ENCODE measurements at places on chromosomes 3 and 15.

DNA sequence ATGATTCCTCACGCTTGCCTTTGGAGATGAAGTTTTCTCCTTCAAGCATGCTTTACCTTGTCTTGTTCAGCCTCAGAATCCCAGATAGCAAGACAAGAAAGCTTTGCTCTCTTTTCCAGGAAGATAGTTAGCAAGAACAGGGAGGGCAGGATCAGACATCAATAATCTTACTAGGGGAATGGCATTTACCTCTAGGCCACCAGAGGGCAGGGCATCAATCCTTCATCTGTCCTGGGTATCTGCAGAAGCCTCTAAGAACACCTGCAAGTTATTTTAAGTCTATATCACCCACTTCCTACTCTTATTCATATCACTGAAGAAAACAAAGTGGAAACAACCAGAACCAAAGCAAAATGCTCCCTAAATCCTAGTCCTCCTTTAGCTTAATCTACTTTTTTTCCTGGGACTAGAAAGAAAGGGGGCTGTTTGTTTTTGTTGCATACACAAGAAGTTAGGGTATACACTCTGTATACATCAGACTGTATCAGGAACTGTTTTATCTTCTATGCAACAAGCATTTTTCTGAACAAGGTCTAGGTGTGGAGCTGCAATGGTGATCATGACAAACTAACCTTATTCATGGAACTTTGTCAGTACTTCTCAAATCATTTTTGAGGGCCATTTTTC lies 862.5 kb downstream of the CADM2 start:
- peak; percentile 2 for DNase-seq

DNA sequence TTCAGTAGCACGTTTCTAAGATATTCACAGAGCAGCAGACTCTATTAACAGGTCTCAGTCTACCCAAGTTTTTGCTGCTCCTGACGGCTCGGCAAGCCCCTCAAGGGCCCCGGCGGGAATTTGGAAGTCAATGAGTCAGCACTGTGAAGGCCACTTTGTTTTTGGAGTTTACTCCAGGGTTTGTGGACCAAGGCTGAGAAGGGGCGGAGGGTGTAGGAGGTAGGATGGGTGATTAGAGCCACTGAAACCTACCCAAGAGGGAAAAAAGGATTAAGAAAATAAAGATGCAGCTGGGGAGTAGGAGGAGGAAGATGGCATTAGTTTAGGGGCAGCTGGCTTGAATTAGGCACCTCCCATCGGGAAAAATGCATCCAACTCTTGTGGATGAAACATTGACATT lies 87.6 kb downstream of the BDH1 start:
- DNase-seq: no peak

- no peak for DNase-seq
Observed at GRCh38 chr3:38022301-38022700, 7.1 kb downstream of the PLCD1 start.

- no peak for DNase-seq
Observed at GRCh38 chr15:84702961-84703482, 12.9 kb downstream of the SEC11A start.

- DNase-seq: no peak
Observed at GRCh38 chr3:100957261-100957986, 35.8 kb downstream of the ABI3BP start.

DNA sequence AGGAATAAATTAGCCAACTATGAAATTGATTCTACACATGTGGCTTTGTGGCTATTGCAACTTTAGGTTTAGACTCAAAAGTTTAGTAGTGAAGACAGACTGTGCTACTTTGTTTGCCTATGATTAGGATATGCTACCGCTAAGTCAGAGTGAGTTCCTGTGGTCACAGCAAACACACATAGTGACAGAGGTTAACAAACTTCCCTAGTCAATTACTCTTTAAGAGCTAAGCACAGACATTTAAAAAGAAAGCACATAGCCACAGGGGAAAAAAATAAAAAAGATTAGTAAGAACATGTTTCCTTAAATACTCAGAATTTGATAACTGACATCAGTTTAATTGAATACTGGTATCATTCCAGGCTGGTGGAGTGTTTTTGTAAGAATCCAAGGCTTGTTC lies 207.1 kb downstream of the GBE1 start:
- no peak for DNase-seq

DNA sequence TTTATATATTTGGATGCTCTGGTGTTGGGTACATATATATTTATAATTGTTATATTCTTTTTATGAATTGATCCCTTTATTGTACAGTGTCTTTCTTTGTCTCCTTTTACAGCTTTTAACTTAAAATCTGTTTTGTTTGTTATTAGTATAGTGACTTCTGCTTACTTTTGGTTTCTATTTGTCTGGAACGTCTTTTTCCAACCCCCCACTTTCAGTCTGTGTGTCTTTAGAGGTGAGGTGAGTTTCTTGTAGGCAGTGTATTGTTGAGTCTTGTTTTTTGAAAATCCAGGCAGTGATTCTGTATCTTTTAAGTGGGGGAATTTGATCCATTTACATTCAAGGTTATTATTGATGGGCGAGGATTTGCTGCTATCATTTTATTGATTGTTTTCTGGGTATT lies 62.0 kb downstream of the AP4E1 start:
- no peak for DNase-seq

GRCh38 chr3:58794750-58795149 lies 128.2 kb upstream of the FAM3D start:
- DNase-seq: no peak

- DNase-seq: no peak
Observed at GRCh38 chr3:23422517-23422851, 219.4 kb downstream of the UBE2E2 start.

DNA sequence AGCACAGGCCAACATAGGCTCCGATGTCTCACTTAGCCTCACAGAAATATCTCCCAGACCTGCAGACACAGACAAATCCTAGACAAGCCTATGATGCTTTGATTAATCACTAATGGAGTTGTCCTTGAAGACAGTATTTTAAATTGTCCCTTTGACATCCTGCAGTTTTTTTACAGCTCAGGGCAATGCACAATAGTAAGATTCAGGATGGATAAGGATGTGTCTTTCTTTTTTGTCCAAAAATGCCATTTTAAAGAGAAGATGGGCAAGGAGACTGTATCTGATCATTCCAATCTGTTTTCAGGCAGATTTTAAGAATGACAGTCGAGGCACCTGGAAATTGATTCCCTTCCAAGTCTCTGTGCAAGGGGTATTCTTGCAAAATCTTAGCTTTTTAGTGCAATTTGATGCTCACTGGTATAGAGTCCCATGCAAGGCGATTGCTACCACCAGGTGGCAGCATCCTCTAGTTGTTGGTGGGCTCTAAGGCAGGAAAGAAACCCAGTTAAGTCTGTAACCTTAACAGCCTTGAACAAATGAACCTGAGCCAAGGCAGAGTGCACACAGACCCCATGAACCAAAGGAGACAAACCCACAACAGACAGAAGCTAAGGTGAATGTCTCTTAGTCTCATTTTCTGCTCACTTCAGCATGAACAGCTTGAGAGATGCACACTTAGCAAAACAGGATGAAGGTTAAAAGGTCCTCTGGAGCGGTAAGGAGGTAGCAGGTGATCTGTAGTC lies 51.2 kb upstream of the MINAR1 start:
- DNase-seq: peak; percentile 36

GRCh38 chr3:64141476-64141875 lies 83.8 kb downstream of the PRICKLE2 start:
- no peak for DNase-seq

GRCh38 chr15:65595960-65596359 lies 15.0 kb downstream of the INTS14 start:
- DNase-seq: no peak

DNA sequence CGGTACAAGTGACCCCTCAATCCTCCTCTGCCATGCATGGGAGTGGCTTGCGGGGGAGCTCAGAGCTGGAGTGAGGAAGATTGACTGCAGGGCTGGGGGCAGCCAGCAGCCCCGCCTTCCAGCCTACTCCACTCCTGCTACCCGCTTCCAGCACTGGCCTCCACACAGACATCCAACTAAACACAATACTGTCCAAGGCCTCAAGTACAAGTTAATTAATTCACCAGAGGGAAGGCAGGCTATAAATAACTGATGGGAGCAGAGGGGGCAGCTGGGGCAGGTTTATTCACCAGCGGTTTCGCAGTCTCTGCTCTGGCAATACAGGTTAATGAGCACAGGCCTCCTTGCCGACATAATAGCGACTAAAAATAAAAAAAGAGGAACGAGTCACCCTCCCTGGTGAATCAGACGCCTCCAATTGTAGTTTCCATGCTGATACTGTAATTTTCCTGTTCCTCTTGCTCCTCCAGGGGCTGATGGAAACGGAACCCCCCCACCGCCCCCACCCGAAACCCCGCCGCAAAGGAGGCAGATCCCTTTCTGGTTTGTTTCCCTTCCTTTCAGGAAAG lies 166.4 kb upstream of the TLE3 start:
- DNase-seq: no peak

DNA sequence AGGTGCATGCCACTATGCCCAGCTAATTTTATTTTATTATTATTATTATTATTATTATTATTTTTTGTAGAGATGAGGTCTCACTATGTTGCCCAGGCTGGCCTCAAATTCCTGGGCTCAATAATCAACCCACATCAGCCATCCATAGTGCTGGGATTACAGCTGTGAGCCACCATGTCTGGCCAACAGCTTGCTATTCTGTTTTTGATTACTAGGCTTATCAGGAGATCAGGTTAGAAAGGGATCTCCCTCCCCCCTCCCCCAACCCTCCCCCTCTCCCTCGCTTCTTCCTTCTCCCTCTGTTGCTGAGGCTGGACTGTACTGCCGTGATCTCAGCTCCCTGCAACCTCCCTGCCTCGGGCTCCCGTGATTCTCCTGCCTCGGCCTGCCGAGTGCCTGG lies 8.6 kb downstream of the CLN6 start:
- no peak for DNase-seq

- DNase-seq: no peak
Observed at GRCh38 chr3:55128225-55128823, 200.5 kb upstream of the LRTM1 start.

GRCh38 chr3:78497021-78497420 lies 1270.8 kb downstream of the ROBO1 start:
- DNase-seq: peak; percentile 58

DNA sequence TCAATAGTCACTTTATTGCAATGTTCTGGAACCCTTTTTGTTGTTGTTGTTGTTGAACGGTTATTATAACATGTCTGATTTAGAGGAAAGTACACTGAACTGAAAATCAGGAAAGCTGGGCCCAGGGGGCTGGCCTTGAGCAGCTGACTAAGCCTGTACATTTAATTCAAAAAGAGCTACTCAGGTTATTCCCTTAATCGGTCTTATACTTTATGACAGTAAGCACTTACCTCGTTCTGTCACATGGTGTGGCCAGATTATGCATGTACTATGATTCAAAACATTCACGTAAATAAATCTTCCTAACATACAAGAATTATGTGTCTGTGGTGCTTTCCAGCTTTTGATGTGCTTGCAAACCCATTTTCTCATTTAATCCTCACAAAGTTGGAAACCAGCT lies 382.5 kb upstream of the TPRG1 start:
- no peak for DNase-seq

DNA sequence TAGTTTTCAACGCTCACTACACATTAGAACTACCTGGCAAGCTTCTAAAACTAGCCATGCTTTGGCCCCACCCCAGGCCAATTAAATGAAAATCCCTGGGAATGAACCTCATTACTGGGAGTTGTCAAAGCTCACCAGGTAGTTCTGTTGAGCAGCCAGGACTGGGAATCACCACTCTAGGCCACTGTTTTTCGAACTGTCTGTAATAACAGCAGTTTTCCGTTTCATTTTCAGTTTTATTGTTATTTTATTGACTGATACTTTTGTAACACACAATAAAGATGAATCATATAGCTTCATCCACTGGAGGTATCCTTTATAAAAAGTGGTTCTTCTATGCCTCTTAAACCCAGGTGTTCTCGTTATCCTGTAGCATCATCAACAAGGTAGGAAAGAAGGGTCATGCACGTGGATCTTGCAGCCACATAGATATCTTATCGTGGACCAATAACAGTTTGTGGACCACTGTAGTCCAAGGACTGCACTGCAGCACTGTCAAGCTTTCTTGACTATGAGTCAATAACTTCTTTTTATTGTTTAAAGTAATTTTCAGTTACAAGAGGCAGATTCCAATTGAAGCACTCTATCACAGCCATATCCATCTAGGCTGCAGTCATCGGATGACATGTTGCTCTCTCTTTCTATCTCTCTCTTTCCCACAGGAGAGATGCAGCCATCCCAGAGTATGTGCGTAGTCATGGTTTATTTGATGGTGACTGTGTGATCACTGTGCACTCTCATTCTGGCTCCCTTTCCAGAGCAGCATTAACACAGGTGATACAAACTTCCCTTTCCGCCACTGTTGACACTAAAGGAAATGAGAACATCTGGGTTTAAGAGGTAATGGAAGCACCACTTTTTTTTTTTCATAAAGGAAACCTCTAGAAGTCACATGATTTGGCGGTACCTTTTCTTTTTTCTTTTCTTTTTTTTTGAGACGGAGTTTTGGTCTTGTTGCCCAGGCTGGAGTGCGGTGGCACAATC lies 39.0 kb upstream of the BLM start:
- no peak for DNase-seq

DNA sequence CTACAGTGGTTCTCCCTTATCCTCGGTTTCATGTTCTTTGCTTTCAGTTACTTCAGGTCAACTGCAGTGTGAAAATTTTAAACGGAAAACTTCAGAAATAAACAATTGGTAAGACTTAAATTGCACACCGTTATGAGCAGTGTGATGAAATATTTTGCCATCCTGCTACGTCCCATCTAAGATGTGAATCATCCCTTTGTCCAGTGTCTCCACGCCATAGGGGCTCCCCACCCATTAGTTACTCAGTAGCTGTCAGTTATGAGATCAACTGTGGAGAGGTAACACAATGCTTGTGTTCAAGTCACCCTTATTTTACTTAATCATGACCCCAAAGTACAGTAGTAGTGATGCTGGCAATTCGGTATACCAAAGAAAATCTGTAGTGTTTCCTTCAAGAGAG lies 47.4 kb downstream of the TJP1 start:
- DNase-seq: no peak

DNA sequence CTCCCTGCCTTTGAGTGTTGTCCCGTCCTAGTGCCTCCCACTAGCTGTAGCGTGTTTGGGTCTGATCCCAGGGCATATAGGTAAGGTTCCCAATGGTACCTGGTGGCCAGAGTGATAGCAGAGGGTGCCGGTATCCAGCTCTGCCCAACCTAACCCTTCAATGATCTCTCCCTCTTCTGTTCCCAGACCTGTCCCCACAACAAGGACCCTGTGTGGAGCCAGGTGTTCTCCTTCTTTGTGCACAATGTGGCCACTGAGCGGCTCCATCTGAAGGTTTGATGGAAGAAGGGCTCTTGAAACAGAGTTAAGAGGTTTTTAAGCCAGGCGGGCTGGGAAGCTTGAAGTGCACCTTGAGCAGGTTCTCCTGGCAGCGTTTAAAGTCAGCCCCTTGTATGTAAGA lies 35.5 kb downstream of the ESYT3 start:
- DNase-seq: no peak
